ENCODE measurements at places on chromosomes 4 and X.
A peak's percentile ranks its signal among the peaks of the same experiment; 100 is the strongest.

- DNase-seq, result peak; percentile 80
Observed at GRCh38 chrX:46408553-46409407, 136.4 kb downstream of the ZNF674 start.

DNA sequence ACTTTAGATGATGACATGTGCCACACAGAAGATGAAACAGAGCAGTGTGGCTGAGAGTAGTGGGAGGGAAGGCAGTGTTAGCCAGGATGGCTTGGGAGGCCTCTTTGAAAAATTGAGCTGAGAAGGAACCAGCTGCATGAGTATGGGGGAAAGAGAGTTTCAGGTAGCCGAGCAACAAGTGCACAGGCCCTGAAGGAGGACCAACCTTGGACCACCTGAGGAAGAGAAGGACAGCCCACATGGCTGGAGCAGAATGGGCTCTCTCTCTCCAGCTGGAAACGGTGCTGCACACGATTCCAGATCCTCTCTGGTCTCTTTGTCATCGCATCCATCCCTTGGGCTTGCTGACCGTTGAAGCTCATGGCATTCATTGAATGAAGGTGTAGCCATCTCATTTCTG is 23.9 kb upstream of the BCOR start:
- DNase-seq, result no peak

- DNase-seq, result no peak
Observed at GRCh38 chr4:88382621-88383020, 4.0 kb downstream of the HERC6 start.

DNA sequence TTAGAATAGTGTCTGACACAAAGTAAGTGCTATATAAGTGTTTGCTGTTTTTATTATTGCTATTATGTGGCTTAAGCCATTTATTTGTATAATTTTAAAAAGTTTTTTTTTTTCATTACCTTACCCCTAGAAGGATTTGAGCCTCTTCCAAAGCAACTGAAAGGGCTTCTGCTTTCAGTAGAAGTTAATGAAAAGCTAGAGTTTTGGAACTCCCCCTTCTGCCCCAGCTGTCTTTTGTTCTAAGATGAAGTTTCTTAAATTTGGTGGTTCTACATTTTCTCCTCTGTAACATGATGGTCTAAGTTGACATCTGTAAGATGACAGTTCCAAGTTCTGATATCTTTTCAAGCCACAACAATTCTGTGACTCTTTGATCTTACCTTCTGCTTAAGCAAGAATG is 30.3 kb downstream of the FHIP1A start:
- DNase-seq, result no peak
